M059J (cell line): ENCODE measurements at places on chromosomes 7 and 10. TPM values are rescaled to one million over a fixed set of nuclear protein-coding genes. Genes with fewer than 3 reads are reported as not detected.

DNA sequence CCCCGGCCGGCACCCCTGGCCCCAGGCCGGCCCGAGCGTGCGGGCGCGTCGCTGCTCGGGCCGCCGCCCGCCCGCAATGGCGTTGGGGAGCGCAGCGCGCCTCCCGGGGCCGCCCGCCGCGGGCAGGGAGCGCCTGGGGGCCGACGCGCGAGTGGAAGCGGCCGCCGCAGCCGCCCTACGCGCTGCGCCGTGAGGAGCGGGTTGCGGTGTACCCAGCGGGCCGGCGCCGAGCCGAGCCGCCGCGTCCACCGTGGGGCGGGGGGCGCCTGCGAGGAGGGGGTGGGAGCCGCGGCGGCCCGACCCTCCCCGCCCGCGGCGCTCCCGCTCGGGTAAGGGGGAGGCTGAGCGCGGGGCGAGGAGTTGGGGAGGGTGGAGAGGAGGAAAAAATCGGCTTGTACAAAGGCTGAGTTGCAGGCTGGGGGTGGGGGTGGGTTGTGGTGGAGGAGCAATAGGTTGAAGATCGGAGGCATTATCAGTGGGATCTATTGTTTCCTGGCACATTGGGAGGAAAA is 473 bp downstream of the PPP1R9A start:
- no peak for DNase-seq

- peak; percentile 19 for DNase-seq
Measured at GRCh38 chr7:104179178-104179577, 28.6 kb downstream of the ORC5 start.

LEP gene
- not detected in 2 replicates for total RNA-seq

CYP26A1 gene
- not detected in 2 replicates for total RNA-seq

GRCh38 chr7:92527300-92528187 is 776 bp downstream of the PEX1 start:
- DNase-seq: peak; percentile 72

DNA sequence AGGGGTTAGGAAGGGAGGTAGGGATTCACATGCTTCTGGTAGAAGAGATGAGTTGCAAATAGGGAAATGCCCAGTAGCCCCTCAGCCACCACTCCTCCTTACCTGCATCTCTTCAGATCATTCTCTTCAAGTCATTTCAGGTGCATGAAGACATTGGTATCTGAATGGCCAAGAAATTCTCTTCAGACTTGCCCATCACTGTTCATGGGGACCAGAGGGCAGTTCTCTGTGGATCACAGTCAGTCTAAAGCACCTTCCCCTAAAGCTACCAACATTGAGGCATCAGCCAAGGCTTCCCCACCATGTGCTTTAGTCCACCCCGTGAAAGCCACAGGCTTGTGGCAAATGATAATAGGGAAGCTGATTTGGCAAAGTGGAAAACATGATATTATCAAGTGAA is 319.4 kb upstream of the ZNF32 start:
- DNase-seq: no peak

- DNase-seq: peak; percentile 21
Measured at GRCh38 chr7:83111391-83111790, 51.3 kb downstream of the PCLO start.

PKD2L1 gene
- total RNA-seq: not detected in 2 replicates

C10orf67 gene
- 0.02 and 0.05 TPM in 2 replicates for total RNA-seq

GRCh38 chr10:83214136-83214535 is 925.2 kb upstream of the GHITM start:
- DNase-seq: no peak

GRCh38 chr10:120429395-120429794 is 27.6 kb upstream of the PLPP4 start:
- no peak for DNase-seq

GRCh38 chr10:85047979-85048378 is 719.6 kb downstream of the CCSER2 start:
- no peak for DNase-seq

GRCh38 chr10:24951201-24952142 is 934 bp downstream of the PRTFDC1 start:
- DNase-seq: peak; percentile 13

NEBL gene
- total RNA-seq: 0.05 TPM in 1 of 2 replicates, not detected in the other

DNA sequence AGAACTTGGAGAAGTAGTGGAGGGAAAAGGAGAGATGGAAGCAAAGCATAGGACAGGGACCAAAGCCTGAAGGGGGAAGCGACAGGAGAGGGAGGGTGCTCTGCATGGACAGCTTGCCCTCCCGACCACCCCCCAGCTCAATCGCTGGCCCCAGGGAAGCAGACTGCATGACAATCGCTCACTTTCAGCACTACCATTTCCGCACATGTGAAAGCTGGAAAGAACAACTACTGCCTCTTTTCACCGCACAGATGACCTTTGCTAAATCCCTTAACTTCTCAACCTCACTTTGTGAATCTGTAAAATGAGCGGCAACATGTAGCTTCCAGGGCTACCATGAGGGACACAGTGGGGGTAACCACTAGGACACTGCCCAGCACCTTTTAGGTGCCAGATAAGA is 17.1 kb downstream of the VOPP1 start:
- DNase-seq: no peak

CAV1 gene
- total RNA-seq: 388 and 413 TPM in 2 replicates

DNA sequence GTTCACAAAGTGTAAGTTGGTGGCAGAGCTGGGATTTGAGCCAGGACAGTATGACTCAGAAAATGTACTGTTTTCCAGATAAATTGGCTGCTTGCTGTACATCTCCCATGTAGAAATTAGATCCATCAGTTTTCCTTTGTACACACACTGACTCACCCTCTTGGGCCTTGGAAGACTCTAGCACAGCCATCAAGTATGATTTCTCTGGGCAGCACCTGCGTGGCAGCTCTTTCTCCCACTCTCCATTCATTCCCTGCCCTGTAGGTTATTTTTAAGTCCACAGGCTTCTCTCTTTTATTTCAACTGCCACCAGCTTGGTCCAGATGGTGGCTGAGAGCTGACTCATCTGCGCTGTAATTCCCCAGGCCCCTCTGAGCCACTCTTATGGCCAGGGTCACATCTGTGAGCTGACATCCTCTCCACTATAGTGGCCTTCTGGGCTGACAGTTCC is 28.3 kb upstream of the SDK1 start:
- peak; percentile 88 for DNase-seq

MINDY4 gene
- total RNA-seq: 1.8 and 3.3 TPM in 2 replicates

DNA sequence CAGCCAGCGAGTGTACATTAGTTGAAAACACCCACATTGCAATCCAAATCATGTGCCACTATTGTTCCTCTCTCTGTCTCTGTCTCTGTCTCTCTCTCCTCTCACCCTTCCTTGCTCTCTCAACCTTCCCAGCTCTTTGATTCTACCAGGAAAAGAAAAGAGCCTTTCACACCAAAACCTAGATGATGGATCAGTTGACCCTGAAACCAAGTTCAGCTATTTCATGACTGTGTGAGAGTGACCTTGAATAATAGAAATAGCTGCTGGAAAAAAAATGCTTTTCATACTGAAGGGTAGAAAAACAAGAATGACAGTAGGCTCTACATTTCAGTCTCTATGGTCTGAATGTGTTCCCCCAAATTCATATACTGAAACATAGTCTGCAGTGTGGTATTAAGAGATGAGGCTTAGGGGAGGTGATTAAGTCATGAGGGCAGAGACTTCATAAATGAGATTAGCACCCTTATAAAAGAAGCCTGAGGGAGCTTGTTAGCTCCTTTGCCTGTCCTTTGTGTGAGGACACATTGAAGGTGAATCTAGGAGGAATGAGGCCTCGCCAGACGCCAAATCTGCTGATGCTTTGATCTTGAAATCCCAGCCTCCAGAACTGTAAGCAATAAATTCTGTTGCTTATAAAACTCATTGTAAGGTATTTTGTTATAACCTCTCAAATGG is 65.2 kb downstream of the LYZL1 start:
- no peak for DNase-seq

DNA sequence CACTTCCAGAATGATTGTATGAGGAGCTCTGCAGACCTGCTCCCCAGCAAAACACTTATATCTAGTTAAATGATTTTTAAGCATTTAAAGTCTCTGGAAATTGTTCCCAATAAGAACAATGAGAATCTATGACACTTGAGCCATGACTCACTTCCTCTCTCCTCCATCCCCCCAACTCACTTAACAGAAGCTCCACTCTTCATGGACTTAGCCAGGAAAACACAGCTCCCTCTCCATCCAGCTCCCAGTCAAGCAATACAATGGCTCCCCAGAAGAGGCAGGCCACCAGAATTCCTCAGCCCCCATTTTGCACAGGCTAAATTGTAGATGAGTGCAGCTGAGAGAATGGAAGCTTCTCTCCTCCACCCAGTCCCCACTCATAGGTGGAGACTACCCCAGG is 27.0 kb downstream of the AOC1 start:
- peak; percentile 30 for DNase-seq

TSPAN13 gene
- total RNA-seq: 66.5 and 75.5 TPM in 2 replicates

VWDE gene
- 3.2 and 4.4 TPM in 2 replicates for total RNA-seq

DNA sequence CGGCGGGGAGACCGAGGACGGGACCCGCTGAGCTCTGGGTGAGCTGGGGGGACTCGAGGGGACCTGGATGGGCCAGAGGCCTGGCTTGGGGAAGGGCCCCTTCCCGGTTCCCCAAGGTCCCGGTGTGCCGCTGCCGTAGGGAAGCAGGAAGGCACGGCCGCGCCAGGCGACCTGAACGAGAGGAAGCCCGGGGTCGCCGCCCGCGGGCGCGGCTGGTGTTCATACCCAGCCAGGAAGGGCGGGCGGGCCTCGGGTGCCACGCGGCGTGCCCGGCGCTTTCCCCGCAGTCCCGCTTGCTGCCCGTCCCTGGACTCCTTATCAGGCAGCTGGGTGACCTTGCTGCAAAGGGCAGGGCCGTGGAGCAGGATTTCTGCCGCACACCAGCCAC is 38.0 kb downstream of the ZNF777 start:
- DNase-seq: no peak

GRCh38 chr7:55022002-55022985 is 3.5 kb downstream of the EGFR start:
- DNase-seq: peak; percentile 10

GRCh38 chr7:113179313-113179712 is 61.0 kb upstream of the SMIM30 start:
- DNase-seq: no peak

DNA sequence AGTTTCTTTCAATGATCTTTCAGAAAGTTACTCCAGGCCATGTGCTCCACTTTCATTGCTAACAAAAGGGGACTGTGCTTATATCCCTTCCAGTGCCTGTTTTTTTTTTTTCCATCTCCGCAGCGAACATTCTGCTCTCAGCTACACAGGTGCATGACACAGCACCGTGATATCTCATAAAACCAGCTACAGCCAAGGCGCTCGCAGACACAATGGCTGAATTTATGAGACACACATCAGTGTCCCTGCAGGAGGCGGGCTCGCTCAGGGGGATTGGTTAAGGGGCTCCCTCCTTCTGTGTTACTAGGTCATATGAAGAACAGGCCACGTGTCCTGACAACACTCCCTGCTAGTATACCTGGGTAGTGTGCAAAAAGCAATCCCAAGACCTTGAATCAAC is 245.5 kb downstream of the SKAP2 start:
- DNase-seq: no peak

DNA sequence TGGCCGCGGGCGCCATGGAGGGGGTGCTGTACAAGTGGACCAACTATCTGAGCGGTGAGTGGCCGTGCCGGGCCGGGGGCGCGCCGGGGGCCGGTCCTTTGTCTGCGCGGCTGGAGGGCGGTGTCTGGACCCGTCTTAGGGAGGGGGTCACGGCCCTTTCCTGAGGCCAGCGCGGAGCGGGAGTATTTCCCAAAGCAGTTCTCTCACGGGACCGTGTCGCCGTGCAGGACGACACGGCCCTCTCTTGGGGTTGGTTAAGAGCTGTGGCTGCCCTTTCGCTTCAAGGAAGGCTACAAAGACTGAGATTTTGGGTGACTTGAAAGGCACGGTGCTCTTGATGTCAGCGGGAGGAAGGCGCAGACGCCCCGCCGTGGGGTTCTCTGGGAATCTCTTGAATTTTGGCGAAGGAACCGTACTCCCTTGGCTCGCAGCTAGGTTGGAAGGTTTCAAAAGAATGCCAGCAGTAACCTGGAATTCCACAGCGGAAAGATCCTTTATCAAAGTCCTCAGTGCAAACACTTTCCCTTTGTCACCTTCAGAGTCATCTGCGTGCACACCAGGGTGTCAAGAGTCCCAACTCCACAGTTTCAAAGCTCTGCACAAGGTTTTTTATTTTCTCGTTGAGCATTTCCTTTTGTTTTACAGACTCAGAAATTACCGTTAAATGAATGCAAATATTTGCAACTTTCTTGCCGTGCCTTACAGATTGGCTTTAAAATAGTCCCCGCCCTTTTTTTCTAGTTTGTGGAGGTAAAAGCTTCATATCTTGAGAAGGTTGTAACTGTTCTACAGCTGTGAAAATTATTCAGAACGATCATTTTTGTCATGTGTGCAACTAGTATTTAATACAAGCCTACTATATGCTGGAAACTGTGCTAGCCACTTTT is 780 bp downstream of the PLEKHA8 start:
- peak; percentile 67 for DNase-seq

DNA sequence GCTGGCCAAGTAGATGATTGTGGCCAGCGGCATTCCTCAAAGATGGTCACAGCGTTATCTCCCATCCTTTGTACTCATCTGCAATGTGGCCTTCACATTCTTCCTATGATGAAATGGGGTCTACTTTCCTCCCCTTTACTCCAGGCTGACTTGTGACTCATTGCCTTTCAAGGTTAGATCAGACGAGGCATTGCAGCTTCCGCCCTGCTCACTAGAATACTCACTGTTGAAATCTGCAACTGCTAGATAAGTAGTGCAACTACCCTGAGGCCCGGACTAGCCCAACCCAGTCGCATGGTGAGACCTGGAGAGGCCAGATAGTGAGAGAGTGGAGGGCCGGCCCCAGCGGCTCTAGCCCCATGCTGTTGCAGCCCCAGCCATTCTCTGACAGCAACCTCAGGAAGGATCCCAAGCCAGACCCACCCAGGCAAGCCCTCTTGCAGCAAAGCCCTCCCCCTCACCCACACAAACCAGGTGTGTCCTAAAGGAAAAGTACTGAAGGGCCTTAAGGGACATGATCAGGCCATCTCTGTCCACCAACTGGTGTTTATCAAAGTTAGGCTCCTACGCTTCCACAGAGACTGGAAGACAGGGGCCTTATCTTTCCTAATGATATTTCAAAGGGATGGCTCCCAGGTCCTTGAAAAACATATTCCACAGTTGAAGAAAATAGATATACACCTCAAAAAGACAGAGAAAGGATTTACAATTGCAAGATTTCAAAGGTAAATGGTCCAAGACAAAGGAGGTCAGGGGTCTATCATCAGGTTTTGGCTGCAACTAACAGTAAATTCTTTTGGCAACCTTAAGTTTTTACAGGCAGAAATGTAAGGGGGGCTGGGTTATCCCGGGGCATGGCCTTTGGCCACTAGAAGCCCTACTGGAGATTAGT is 107.2 kb upstream of the TRIM24 start:
- DNase-seq: peak; percentile 58
